SW 1271 (cell line): ENCODE measurements at places on chromosomes 11 and 22.
A peak's percentile ranks its signal among the peaks of the same experiment; 100 is the strongest.

DNA sequence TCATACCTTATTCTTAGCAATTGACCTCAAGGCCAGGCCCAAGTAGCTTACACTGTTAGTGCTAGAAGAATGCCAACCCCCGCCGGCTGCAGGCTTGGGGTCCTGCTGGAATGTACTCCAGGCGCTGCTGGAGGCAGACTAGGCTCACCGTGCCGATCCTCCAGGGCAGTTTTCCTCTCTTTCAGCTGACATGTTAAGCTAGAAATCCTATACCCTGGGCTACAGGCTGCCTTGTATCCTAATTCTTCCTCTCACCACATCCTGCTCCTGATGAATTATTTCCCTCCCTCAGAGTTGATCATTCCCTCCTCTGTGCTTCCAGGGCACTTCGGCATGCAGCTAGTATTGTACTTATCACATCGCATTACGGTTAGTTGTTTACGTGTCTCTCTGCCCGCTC lies 3.4 kb downstream of the SPTBN2 start:
- no peak for DNase-seq

GRCh38 chr22:23237201-23237798 lies 57.0 kb downstream of the BCR start:
- DNase-seq, result no peak

DNA sequence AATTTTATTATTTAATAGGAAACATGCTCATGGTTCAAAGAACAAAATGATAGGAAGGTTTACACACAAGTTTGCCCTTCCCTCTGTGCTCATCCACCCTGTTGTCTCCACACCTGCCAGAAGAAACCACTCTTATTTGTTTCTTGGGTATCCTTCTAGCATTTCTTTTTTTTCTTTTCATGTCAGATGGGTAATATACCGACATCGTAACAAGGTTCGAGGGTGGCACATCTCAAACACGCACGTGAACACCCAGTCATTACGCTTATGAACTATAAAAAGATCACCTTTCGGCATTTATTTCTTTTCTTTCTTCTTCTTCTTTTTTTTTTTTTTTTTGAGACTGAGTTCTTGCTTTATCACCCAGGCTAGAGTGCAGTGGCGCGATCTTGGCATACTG lies 70.5 kb downstream of the UBASH3B start:
- no peak for DNase-seq

DNA sequence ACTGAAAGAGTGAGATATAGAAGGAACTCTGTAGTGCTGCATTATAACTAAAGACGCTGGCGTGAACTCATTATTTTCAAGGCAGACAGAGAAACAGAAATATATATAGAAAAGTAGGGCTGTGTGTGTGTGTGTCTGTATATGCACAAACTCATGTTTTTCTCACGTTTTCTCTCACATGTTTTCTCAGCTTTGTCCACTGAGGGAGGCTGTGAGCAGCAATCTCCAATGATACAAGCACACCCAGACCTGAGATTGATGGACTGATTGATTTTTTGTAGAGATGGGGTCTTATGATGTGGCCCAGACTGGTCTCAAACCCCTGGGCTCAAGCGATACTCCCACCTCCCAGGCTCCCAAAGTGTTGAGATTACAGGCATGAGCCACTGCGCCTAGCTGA lies 122.5 kb downstream of the SERGEF start:
- no peak for DNase-seq

DNA sequence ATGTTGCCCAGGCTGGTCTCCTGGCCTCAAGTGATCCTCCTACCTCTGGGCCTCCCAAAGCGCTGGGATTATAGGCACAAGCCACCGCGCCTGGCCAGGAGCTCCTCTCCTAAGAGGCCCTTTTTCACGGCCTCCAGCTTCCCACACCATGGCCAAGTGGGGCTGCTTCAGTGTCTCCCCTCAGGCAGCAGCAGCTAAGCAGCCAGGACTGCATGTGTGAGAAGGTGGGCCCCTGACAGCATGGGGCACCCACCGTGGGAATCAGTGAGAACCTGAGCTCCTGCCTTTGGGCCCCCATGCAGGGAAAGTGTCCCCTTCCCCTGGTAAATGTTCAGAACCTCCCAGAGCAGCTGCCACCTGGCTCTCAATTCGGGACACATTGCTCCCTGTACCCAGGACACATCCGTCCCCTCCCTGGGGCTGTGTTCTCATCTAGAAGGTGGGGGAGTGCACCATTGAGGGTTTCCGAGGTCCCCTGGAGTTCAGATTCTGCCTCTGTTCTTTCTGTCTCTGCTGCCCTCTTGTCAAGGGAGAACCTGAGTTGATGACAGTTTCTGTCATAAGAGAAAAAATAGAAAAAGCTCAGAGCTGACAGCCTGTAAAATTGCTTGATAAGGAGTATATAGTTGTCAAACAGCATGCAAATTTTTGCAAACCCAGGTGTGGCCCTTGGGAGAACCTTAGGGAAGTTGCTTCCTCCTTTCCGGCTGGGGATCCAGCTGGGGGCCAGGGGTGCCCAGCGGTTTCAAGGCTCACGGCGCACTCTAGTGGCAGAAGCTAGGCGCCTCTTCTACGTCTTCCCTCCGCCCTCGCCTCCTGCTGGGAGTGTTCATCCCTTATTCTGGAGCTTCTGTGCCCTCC lies 29.7 kb downstream of the FAM83F start:
- DNase-seq, result no peak

DNA sequence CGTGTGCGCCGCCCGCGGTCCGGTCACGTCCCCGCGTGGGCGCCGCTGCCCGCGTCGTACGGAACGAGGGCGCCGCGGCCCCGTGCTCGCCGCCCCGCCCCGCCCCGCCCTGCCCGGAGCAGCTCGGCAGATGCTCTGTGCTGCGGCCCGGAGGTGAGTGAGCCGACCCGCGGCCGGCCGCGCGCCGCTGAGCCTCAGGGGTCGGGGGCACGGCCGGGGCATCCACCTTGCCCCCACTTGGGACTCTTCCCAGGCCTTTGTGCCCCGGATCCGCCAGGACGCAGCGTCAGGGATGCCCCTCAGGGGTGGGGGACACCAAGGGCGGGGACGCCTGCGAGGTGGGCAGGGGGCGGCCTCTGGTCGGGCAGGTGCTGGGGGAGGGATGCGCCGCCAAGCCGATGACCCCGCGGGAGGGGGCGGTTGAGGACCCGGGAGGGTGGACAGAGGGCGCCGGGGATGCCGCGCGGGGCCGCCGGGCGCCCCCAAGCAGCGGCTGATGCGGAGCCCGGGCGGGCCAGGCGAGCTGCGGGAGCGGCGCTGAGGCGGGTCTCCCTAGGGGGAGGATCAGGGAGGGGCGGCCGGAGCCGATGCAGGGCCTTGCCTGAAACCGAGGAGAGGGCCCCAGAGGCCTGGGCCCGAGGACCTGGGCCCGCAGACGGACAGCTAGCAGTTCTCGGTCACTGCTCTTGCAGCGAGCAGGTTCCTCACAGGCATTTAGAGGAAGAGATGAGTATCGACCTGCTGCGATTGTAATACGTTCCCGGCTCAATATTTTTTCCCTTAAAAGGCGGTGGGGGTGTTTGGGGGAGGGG lies at the start of gene GNAZ:
Gene GNAZ, plus strand, starts transcription at position 102 of the 812 bp plus-strand sequence. CDS start 25,177 bp downstream, outside the sequence.
- no peak for DNase-seq

DNA sequence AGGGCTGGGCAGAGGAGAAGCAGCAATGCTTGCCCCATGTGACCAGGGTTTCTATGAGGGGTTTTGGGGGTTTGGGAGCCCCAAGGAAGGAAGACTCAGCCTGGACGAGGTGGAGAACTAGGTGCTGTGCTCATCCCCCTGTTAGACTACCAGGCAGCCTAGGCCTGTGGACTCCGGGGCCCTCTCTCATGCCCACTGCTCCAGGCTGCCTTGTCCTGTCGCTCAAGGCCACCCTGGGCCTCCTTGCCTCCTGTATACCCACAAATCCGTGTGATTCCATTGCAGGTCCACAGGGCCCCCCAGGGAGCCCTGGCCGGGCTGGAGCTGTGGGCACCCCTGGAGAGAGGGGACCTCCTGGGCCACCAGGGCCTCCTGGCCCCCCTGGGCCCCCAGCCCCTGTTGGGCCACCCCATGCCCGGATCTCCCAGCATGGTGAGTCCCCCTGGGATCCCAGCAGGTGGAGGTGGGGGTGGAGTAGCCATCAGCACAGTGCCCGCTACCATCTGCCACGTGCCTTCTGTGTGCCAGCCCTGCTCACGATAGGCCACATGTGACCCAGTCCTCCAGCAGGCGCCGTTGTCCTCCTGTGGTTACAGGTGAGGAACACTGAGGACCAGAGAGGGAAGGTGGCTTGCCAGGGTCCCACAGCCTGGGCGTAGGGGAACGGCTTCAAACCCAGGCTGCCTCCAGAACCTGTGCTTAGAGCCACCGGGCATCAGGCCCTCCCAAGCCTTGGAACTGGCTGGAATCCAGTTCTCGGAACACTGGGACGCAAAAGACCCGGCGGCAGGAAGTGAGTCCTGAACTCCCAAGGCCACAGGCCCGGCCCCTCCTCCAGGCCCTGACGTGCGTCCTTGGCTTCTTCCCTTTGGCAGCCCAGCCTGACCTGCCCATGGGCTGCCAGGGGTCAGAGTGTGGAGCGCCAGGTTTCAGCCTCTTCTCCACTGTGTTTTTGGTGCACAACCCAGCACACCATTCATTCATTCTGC lies 26.6 kb downstream of the EMID1 start:
- DNase-seq, result no peak

- peak; percentile 31 for DNase-seq
Measured at GRCh38 chr11:96228473-96228891, 114.5 kb downstream of the MAML2 start.

GRCh38 chr11:75476739-75477613 lies 44.0 kb upstream of the KLHL35 start:
- no peak for DNase-seq

DNA sequence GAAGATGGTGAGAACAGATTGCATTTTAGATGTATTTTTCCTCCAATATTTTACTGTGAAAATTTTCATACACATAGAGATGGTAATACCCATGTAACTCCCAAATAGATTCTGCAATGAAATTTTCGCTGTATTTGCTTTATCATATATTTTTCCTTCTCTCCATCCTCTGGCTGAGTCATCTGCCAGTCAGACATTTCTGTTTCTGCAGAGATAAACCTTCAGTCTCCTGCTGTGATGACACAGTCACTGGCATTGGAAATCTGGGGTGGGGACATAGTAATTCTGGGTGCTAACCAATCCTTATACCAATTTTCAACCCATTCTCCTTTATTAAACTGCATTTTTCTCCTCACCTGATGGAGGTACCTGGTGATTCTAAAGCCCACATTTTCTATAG lies 33.7 kb downstream of the SVIP start:
- no peak for DNase-seq

- DNase-seq, result no peak
Measured at GRCh38 chr22:39624501-39624821, 53.9 kb downstream of the CACNA1I start.

DNA sequence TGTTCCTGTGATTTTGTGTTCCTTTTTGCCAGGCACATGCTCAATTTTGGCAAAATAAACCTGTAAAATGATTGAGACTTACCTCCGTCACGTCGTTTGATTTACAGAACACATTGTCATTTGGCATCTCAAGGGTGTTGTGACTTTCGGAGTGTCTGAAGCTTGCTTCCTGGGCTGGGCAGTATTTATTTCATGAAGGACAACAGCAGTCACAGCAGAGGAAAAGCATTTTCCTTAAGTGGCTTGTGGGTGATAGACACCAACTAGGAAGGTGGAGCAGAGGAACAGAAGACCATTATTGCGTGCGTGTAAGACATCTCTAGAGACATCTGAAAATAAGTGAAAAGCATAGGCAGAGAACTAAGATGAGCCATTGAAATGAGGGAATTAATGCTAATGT lies 80.2 kb downstream of the SLC36A4 start:
- no peak for DNase-seq

DNA sequence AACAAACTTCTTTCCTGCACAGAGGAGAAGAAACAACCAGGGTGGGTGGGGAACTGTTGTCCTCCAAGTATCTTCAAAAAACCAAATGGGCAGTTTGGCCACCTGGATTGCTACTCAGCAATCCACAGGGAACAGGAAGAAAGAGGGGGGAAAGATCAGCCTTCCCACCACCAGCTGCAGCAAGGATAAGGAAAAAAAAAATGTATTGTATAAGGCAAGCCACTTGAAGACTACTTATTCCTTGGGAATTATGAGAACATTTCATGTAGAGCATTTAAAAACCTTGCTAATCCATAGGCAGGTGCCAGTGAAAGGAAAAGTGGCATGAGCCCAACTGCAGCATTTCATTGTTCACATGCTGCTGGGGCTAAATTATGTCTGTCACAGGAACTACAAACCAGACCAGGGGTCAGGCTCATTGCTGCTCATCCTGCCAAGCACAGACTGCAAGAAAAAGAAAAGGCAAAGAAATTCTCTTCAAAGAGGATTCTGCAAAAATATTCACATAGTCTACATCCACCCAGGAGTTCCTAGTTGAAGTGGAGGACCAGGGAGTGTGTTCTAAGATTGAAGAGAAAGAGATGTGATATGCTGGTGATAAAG lies 2.2 kb downstream of the RAB30 start:
- no peak for DNase-seq

DNA sequence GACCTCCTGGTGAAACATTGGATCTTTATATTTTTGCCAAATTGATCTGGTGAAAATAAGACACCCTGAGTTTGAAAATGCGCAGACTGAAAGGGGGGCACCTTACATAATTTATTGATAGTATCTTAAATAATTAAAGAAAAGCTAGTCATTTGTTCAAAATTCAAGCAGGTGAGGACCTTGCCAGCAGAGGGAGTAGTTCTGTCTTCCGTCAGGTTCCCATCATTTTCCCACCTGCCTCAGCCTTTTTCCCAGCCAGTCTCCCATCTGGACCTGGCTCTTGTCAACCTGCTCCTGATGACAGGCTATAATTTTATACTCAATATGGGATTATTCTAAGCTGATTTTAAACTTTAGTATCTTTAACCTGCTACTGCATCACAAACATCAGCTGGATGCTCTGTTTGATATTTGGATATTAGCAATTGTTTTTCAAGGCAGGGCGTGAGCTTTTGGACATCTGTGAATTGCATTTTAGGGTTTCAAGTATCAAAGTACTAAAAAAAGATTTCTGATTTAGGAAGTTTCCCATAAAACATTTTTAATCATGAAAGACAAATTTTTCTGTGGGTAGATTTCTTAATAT lies 132.0 kb downstream of the ELP4 start:
- peak; percentile 20 for DNase-seq

DNA sequence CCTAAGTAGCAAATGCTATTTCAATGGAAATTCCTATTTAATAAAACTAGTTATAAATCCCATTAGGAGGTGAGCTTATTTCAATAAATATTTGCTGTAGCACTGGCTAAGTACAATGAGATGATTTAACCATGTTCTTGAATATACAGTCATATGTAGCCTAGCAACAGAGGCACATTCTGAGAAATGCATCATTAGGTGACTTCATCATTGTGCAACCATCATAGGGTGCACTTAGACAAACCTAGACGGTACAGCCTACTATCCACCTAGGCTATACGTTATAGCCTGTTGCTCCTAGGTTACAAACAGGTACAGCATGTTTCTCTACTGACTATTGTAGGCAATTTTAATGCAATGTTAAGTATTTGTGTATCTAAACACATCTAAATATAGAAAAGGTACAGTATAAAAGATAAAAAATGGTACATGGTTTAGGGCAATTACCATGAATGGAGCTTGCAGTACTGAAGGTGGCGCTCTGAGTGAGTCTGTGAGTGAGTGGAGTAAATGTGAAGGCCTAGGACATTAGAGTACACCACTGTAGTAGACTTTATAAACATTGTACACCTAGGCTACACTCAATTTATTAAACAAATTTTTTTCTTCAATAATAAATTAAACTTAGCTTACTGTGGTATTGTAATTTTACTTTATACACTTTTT lies 350.1 kb downstream of the CASP12 start:
- DNase-seq, result no peak
